ENCODE measurements at places on chromosomes 2 and 18.

- no peak for DNase-seq
These were observed 608.1 kb upstream of the REG3G start for GRCh38 chr2:78417355-78417754.

- DNase-seq = no peak
These were observed 2045.9 kb upstream of the CELF4 start for GRCh38 chr18:39611381-39612100.

GRCh38 chr18:12701161-12701560 lies 1.4 kb downstream of the CEP76 start:
- DNase-seq = no peak

GRCh38 chr2:20635675-20636584 lies 15.0 kb downstream of the HS1BP3 start:
- peak; percentile 87 for DNase-seq

DNA sequence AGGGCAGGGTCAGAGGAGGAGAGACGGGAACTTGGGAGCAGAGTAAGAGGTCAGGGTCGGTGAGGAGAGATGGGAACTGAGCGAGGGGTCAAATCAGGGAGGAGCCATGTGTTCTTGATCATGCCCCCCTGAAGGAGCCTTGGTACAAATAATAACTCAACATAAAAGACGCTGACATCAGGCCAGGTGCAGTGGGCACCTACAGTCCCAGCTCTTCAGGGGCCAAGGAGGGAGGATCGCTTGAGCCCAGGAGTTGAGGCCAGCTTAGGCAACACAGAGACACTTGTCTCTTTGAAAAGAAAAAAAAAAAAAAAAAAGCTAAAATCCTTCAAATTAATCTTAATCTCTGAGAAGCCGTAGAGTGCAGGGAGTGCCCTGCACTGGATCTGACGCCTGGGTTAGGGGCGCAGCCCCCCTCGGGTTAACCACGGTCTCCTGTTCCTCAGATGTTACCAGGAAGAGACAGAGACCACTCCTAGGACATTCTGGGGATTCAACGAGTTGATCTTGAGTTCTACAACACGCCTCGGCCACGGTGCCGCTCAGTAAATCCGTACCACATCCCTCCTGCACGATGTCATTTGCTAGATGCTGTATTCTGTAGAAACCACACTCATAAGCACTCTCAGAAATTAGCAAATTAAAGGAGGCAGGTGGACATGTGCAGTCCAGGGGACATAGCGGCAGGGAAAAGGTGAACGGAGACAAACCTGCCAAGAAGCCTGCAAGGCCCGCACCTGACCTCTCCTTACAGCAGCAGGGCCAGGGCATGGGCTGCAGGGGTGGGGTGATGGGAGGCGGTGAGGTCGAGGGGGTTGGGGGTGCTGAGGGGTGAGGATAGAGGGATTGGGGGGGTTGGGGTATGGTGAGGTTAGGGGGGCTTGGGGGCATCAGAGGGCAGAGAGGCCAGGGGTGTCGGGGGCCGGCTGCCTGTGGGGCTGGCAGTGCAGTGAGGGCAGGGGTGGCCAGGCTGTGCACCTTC lies 29.2 kb downstream of the SLC66A2 start:
- no peak for DNase-seq

GRCh38 chr2:31381601-31382000 lies 32.9 kb downstream of the XDH start:
- DNase-seq = no peak

- no peak for DNase-seq
These were observed 33.0 kb upstream of the ODC1 start for GRCh38 chr2:10481055-10481665.

GRCh38 chr18:10377956-10378355 lies 76.5 kb upstream of the APCDD1 start:
- no peak for DNase-seq

GRCh38 chr18:8808001-8808400 lies 102.6 kb downstream of the MTCL1 start:
- DNase-seq = no peak

- DNase-seq = peak; percentile 22
These were observed at the start of gene AOX1 for GRCh38 chr2:200585730-200586643. Gene AOX1 (plus strand): TSS chr2:200586014. CDS start chr2:200586109, 95 bp downstream.

GRCh38 chr2:19073522-19073921 lies 284.9 kb downstream of the OSR1 start:
- DNase-seq = no peak

- no peak for DNase-seq
These were observed 1.8 kb downstream of the SLC23A3 start for GRCh38 chr2:219167997-219168396.

DNA sequence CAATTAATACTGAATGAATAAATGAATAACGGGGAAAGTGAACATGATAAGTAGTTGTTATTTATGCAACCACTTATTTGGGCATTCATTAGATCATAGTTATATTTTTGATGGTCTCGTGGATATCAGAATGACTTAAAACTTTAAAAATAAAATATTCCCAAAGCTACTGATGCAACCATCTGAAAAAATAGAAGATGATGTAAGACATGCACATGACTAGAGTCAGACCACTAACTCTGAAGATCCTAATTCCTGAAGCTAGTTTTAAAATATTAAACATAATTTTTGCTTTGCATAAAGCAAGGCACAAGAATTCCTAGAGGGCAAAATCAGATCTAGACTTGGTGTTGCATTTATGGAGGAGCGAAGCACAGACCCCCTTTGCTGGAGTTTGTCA lies 616.1 kb downstream of the IRS1 start:
- no peak for DNase-seq

- no peak for DNase-seq
These were observed 147.0 kb downstream of the GCA start for GRCh38 chr2:162490761-162491470.

- DNase-seq = no peak
These were observed 79.4 kb downstream of the EPAS1 start for GRCh38 chr2:46376586-46376985.

- DNase-seq = no peak
These were observed 144.4 kb downstream of the MBP start for GRCh38 chr18:76988031-76988826.

DNA sequence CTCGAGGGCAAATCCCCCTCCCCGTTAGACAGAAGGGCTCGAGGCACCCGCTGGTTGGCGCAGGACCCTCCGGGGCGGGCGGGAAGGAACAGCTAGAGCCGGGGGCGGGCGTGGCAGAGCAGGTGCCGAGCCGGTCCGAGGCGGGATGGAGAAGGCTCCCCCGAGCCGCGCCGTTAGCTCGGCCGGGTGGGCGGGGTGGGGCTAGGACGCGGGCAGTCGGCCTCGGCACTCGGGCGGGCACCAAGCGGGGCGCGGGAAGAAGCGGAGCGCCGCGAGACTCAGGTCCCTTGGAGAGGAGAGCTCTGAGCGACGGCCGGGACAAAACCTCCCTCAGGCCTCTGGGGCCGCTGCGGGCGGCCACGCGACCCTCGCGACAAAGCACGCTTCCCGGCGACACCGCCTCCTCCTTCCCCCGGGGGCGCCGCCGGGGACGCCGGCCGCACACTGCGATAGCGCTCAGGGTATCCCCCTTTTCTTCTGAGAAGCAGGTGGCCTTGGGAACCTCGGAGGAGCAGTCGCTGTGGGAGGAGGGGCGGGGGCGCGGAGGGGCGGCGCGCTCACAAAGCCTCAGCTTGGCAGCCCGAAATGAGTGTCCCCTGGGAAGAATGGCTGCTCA lies 721 bp downstream of the FHOD3 start:
- peak; percentile 39 for DNase-seq

GRCh38 chr18:50182511-50182910 lies 12.4 kb downstream of the MYO5B start:
- DNase-seq = no peak

- no peak for DNase-seq
These were observed 22.5 kb downstream of the GYPC start for GRCh38 chr2:126678269-126679065.

GRCh38 chr18:22550366-22550765 lies 132.7 kb upstream of the CTAGE1 start:
- DNase-seq = no peak

- DNase-seq = no peak
These were observed 35.6 kb downstream of the RAD51AP2 start for GRCh38 chr2:17482651-17483050.

DNA sequence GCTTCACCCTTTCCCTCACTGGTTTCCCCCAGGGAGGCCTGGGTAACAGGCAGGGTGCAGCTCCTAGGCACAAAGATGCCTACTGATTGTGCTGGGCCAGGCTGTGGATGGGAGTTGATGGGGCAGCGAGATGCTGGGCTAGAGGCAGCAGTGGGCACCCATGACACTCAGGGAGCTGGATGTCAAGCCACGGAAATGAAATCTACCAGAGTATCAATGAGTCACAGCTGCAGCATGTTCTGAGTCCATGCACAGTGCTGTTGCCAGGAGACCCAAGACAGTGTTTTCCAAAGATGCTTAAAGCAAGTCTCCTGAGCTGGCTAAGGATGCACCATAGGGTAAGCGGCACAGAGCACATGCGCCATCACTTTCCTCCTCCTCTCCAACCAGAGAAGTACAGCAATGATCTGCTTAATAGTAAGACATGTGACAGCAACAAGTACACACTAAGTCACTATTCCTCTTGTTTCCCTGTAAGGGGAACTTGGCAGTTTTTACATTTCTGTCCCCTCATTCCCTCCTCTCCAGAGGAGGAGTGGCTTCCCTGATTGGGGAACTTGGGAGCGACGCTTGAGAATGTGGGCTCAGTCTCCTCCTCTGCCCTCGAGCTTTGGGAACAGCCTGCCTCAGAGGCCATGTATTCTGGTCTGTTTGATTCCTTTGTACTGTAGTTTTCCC lies 57.2 kb downstream of the CDC42EP3 start:
- no peak for DNase-seq

- no peak for DNase-seq
These were observed 315.9 kb upstream of the THUMPD2 start for GRCh38 chr2:40095000-40095399.

GRCh38 chr2:237120916-237121315 lies 35.2 kb downstream of the COPS8 start:
- no peak for DNase-seq

GRCh38 chr2:33673937-33674336 lies 74.8 kb upstream of the FAM98A start:
- no peak for DNase-seq

- no peak for DNase-seq
These were observed 72.2 kb downstream of the HDAC4 start for GRCh38 chr2:239328351-239329191.

GRCh38 chr2:38751596-38752410 lies 642 bp upstream of the SRSF7 start:
- no peak for DNase-seq

DNA sequence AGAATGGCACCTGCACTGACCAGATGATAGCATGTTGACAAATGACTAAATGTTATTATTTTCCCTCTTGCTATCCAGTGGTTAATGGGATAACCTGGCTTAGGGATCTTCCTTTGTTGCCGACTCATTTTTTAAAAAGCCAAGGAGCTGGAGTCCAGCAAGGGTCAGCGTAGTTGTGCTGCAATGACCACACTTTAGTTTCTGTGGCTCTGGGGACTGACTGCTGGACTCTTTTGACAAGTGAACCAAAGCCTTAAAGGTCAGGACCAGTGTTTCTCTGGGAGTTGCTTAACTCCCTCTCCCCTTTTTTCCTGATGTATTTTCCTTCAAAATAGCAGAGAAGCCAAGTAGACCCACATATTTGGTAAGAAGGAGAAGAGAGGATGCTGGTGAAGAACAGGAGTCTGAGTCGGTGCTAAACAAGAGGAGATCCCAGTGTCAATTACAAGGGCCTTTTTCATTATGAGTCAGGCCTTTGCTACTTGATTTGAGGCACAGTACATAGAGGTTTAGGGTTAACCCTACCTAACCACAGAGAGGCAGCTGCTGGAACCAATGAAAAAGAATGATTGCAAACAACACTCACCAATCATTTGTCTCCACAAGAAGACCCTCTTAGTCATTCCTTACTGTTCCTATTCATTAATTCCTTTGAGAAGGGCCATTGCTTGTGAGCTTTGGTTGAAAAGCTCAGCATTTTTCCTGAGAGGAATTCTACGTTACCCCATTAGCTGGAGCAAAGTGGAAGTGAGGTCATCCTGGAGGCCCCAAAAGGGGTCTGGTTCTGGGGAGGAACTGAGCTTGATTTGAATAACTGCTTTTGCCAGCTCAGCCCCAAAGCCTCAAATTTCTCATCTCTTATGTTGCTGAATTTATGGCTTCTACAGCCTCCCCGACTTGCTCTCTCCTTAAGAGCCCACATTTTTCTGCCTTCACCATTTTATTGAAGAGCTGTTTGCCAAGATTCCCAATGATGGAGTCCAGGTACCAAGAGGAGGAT lies 137.6 kb upstream of the HNMT start:
- no peak for DNase-seq

GRCh38 chr18:23237524-23238151 lies 102.4 kb downstream of the CABLES1 start:
- peak; percentile 69 for DNase-seq

GRCh38 chr2:18009891-18010290 lies 131.4 kb downstream of the KCNS3 start:
- DNase-seq = no peak

DNA sequence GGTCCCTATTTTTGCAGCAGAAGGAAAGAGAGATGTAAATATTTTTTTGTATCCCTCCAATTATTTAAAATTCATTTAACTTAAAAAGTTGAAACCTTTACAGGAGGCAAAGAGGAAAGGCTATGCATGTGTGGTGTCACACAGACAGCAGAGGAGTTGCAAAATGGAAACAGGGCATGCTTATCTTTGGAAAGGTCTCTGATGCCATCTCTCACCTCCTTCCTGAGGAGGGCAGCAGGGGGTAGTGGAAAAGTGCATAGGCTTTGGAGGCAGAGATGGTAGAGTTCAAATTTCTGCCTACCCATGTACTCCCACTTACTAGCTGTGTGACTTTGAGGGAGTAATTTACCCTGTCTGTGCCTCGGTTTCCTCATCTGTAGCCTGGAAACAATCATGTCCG lies 99.6 kb upstream of the MCFD2 start:
- DNase-seq = no peak

DNA sequence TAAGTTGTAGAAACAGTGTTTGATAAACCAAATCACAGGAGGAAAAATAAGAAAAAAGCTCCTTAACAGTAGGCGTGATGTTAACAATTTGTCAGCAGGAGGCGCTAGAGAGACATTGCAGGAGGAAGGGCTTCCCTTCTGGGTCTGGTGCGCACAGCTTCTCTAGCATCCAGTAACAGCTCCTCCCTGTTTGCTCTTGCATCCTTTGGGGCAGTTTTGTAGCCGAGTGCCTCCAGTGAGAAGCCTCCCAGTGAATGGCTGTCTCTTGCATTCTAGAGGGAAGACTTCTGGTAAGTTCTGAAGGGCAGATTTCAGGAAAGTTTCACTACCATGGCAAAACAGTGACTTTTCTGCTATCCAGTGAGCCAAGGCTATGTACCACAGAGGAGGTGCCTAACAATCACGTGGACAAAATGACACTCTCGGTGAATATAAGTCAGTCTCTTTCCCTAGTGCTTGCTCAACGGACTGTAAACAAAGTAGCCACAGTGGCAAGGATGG lies 9.5 kb upstream of the ZNF396 start:
- peak; percentile 37 for DNase-seq
